CD4-positive, alpha-beta memory T cell (primary cell): ENCODE measurements at places on chromosomes 5 and 9.

GRCh38 chr5:169873642-169874041, 106.7 kb downstream of the INSYN2B start:
- DNase-seq = no peak

- no peak for DNase-seq
Measured at GRCh38 chr5:143023411-143024096, 253.4 kb downstream of the ARHGAP26 start.

GRCh38 chr9:95910023-95910707, 34.7 kb downstream of the ERCC6L2 start:
- DNase-seq = no peak

DNA sequence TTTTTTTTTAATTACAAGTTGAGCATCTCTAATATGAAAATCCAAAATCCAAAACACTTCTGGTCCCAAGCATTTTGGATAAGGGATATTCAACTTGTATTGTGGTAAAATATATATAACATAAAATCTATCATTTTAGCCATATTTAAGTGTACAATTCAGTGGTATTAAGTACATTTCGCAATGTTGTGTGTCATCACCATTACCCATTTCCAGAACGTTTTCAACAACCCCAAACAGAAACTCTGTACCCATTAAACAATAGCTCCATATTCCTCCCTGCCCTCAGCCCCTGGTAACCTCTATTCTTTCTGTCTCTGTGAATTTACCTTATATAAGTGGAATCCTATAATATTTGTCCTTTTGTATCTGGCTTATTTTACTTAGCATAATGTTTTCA, 24.9 kb downstream of the TICAM2 start:
- DNase-seq = no peak

DNA sequence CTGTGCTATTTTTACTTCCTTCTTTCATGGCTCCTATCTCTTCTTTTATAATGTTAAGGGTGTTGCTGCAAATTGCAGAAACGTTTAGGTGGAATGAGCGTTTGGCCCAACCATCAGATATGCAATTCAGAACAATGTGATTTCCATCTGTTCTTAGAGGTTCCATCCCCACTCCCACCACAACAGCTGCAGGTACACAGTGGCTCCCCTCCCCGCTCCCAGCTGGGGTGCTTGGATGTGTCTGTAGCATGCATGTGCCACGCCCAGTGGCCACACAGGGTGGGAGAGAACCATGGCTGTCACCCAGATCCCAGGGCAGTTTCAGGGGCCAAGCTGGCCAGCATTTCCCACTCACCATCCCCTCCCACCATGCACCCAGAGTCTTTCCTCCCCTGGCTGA, 62.2 kb downstream of the ACTL7B start:
- DNase-seq = no peak

- no peak for DNase-seq
Measured at GRCh38 chr9:84655447-84655846, 14.1 kb upstream of the NTRK2 start.

- DNase-seq = no peak
Measured at GRCh38 chr5:50968356-50969149, 302.1 kb downstream of the PARP8 start.

DNA sequence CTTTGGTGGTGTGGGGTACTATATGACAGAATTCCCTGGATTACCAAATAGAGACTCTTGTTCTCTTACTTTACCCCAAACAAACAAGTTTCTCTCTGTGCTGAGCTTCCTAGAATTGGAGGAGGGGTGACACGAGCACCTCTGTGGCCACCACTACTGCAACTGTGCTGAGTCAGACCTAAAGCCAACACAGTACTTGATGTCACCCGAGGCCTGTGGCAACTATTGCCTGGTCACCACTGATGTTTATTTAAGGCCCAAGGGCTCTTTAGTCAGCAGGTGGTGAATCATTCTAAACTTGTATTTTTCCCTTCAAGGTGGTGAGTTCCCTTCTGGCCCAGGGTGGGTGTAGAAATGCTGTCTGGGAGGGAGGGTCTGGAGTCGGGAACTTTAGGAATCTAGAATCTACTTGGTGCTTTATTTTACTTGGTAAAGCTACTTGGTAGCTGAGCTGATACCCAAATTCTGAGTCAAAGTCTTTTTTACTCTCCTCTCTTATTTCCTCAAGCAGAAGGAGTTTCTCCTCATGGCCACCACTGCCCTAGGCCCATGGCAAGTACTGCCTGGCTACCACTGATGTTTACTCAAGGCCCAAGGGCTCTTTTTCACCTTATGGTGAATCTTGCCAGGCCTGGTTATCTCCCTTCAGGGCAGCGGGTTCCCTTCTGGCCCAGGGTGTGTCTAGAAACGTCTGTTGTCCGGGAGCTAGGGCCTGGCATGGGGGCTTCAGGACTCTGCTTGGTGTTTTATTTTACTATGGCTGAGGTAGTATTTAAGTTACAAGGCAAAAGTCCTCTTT, 9.8 kb downstream of the LURAP1L start:
- DNase-seq = no peak

GRCh38 chr5:1763960-1764605, 35.6 kb downstream of the MRPL36 start:
- no peak for DNase-seq

- DNase-seq = no peak
Measured at GRCh38 chr5:169260896-169261569, 39.9 kb downstream of the SLIT3 start.

- no peak for DNase-seq
Measured at GRCh38 chr5:81906086-81906485, 65.7 kb upstream of the ATG10 start.

DNA sequence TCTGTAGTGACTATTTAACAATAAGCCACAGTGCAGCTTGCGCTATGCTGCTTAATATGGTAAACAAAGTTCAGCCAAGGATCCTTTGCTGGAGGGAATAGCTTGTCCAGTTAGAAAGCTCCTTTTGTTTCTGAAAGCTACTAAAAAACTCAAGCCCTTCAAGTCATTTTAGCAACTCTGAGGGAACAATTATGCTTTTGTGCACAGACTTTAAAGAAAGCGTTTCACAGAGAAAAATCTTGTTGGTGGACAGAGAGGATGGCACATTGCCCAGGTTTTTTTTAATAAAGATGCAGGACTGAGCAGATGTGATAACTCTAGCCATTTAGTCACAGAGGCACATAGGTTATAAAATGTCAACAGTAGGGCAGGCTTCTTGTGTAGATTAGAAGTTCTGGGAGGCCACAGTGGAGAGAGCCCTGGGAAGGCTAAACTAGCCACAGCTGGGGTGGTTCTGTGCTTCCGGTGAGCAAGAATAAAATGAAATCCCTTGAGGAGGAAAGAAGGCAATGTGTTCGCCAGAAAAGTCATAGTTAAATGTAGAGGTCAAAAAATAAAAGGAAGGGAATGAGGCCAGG, 63.4 kb downstream of the ALDH7A1 start:
- no peak for DNase-seq

GRCh38 chr9:91162311-91162710, 199.4 kb downstream of the AUH start:
- DNase-seq = no peak
